ENCODE measurements at places on chromosomes 6 and 20.

DNA sequence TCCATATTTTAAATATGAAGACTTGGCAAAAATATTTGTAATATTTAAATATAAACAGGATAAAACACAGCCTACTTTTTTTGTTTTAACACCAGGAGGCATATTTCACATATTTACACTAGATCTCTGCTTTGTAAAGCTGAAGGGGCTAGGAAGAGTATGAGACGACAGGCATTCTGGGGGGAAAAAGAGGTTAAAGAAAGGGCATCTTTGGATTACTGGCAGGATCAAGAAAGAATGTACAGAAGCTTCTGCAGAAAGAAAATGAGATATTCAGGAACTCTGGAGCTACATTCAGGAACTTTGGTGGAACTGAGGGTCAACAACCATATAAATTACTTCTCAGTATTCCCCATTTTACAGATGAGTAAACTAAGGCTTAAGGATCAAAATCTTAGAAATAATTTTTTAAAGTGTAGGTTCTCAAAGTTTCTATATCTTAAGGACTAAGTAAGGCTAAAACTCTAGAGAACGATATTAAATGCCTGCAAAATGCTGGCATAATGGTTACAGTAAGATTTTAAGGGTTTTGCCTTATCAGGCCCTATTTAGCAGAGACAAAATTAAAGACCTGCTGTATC is 156.5 kb downstream of the CDK19 start:
- no peak for DNase-seq

DNA sequence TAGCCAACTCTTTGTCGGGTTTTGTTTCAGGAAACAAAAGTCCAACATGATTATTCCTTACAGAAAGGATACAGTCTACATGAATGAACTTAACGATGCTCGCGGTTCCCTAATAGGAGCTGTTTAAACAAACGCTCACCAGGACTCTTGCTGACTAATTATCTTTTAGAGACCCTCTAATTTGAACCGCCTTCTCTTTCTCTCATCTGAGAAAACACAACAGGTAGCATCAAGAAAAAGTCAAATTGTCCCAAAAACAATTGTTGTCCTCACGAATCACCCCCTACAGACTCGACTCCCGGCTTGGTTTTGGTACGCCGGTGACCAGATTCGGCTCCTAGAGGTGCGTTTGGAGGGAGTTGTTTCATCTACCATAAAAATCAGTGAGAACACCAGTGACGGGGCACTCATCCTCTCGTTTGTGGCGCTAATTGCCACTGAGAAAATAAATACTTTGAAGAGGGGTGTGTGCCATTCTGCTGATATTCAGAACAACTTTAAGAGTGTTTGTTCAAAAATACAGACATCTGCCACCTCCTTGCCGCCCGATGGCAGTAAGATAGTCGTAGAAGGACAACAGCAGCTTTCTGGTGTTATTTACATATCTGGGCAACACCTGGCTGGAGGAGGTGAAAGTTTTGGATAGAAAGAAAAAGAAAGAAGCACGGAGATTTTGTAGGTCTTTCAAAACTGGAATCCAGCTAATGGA is 1.1 kb upstream of the SIM1 start:
- no peak for DNase-seq

DNA sequence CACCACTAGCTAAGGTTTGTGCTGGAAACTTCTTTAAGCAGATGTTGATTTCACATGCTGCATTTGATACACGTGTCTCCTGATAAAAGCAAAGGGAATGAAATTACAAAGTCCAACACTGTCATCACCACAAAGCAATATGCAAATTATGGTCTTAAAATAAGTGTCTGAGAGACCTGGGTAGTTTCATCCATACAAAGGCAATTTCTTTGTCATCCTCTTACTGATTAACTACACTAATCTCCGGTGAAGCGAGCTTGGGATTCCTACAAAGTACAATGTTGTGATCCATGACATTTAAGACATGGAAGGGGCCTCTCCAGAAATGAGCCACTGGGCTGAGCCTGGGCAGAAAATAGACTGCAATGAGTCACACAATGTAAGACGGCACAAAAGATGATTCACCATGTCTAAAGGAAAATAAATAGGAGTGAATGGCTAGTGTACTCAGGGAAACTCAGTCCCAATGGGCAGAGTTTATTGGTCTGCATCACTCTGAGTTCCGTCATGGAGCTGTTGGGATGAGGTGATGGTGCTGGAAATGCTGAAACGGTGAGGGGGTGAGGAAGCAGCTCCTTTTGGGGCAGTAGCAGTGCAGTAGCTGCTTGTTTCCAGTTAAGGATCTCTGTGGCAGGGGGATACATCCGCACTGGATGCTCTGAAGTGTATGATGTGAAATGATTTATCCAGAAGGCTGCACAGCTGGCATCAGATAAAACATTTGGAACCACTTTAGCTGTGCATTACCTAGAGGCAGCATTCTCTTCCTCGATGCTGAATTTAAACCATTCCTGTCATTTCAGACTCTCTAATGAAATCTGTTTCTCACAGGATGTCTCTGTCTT is 103.3 kb downstream of the IBTK start:
- no peak for DNase-seq

GRCh38 chr20:35277127-35277526 is 795 bp downstream of the MMP24OS start:
- no peak for DNase-seq

DNA sequence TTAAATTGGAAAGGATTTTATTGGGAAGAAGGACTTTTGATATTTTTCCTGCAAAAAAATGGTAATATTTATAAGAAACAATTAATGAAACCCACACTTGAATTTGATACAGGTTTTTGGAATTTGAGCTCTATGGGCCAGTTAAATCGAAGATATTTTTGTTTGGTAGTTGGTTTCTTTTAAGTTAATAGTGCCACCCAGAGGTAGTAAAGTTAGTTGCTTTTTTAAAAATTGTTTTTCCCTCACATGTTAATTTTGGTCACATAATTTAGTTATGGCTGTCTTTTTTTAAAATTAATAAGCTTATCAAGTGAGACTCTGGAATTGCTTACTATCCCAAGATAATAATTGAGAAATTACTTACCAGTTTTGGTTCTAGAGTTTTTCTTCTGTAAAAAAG is 7.1 kb downstream of the PRIM2 start:
- no peak for DNase-seq

- DNase-seq: no peak
These were observed 51.6 kb upstream of the IMPG1 start for GRCh38 chr6:76124018-76124417.

- no peak for DNase-seq
These were observed 145.9 kb downstream of the IPCEF1 start for GRCh38 chr6:154210678-154211077.

DNA sequence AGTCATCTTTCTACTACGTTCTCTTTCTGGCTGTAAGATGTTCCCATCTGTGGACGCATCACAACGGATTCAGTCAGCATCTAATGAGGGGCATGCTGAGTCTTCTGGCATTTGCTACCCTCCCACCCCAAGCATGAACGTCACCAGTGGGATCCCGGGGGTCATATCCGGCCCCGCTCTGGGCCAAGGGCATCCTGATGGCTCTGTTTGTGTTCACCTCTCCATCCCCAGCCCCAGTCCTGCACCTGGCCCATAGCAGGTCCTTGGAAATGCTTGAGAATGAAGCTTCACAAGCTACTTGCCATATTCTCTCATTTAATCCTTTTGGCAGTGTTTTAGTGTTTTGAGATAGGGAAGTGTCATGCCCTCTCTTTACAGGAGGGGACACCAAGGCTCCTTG is 14.9 kb downstream of the APCDD1L start:
- DNase-seq: no peak

GRCh38 chr20:53013847-53014246 is 41.7 kb downstream of the TSHZ2 start:
- DNase-seq: no peak

GRCh38 chr20:2468581-2469407 is 1.8 kb downstream of the SNRPB start:
- no peak for DNase-seq

DNA sequence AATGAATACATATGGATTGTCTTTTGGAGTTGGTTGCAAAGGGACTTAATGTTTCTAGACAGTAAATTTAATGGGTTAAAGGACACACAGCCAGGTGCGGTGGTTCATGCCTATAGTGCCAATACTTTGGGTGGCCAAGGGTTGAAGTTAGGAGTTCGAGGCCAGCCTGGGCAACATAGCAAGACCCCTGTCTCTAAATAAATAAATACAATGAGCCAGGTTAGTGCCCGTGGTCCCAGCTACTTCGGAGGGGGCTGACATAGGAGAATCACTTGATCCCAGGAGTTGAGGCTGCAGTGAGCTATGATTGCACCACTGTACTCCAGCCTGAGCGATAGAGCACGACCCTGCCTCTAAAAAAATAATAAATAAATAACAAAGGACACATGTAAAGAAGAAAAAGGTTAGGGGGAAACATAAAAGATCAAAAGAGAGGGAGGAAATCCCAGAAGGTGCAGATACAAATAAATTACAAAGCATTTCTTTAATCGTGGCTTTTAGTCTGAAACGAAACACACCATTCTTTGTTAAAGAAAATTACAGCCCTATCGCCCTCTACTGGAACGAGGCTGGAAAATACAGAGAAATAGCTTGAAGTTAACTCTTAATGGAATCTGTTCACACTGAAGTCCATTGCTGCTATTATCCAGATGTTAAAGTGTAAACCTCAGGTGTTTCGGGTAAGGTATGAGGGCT is 42.6 kb upstream of the SCML4 start:
- no peak for DNase-seq

GRCh38 chr6:34595332-34596184 is 39.4 kb upstream of the SPDEF start:
- DNase-seq: no peak

GRCh38 chr6:110710115-110710514 is 105.2 kb downstream of the CDK19 start:
- DNase-seq: no peak

DNA sequence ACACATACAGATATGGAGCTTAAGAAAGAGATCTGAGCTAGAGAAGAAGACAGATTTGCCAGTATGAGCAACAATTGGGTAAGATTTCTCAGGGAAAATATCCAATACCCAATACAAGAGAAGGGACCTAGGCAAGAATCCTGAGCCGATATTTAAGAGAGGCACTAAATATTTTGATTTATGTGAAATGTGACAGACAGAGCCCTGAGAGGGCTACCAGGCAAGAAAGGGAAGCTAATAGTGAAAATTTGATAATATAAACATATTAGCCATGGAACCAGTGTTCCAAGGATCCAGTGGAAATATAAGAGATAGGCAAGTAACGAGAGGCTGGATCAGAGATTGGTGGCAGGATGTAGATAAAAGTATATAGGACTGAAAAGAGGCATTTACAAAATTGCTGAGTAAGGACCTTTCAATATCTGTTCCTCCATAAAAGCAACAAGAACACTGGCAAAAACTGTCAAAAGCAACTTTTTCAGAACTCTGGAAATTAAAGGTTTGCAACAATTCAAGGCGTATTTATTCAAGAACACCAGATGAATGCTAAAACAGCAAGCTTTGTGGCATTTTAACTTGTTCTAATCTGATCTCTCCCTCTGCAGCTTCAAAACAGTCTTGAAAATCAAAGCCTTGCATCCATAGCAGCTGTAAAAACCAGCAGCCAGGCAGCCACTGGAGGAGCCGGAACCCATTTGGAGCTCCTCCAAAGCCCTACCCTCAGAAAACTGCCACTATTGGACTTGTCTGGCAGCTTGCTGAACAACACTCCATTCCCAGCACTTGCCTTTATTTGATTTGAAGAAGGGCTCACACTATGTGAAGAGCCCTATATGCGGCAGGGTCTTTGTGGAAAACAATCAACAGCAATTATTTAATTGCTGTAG is 58.8 kb downstream of the REV3L start:
- no peak for DNase-seq

GRCh38 chr6:164085091-164086075 is 670.9 kb downstream of the QKI start:
- peak; percentile 36 for DNase-seq

DNA sequence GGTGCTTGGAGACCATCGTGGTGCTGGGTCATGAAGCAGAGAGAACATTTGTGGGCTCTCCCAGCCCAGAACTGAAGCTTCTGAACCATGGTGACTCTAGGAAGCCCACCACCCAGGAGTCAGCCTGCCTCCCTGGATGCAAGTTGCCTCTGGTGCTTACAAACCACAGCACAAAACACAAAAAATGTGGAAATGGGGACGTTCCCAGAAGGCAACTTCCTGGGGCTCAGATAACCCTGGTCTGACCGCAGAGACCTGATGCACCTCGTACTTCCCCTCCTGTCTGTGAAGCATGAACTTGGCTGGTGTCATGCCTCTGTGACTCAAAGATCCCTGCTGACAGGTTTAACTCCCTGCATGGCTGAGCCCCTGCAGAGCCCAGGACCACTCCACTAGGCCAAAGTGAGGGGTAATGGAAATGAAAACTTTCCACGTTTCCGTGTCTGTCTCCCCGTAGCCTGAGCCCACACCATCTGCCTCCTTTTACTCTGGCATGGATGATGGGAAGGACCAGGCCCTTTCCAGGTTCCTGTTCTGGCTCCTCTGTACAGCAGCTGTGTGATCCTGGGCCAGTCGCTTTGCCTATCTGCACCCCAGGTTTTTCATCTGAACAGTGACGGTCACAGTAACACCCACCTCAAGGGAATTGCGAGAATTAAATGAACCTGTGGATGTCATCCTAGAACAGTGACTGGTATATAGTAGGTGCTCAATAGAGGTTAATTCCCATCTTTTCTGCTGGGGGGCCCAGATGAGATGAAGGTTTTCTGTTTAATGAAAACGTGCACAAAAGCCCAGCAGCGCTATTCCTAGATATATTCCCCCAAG is 57.7 kb downstream of the PPP1R16B start:
- DNase-seq: no peak

GRCh38 chr20:63522981-63523611 is 2.5 kb downstream of the PPDPF start:
- no peak for DNase-seq

DNA sequence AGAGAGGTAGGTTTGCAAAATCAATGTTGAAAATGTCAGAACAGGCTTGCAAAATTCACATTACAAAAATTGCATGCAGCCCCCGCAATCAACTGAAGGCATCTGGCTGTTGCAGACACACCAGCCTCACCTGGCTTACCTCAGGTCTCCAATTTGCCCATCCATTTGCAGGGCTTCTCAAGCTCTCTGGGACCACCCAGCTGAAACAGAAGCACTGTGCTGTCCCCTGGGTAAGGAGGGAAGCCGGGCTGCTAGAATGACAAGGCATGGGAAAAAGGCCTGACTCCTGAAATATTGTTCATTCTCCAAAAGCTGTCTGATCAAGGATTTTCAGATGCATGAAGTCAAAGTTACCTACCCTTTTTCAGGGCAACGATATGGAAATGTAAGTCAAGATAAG is 52.6 kb upstream of the CD93 start:
- DNase-seq: no peak

GRCh38 chr20:14729390-14729789 is 392.0 kb upstream of the FLRT3 start:
- no peak for DNase-seq

DNA sequence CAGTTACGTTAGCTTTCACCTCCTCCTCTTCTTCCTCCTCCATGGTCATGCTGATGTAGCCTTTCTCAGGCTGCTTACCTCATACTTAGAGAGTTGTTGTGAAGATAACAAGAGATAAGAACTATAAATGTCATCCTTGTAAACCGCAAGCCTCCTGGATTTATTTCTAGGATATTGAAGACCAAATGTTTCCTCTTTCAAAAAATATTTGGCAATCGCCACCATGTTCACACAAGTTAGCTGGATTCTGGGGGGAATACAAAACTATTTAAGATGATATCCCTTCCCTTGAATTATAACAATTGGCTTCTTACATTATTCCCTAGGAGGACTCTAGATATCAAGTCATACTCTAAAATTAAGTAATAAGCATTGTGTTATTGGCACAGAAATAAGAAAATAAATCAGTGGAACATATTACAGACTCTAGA is 99.8 kb upstream of the PLEKHG1 start:
- no peak for DNase-seq

Data from NT2/D1 (cell line).